ENCODE measurements at places on chromosomes 5 and 9.
A peak's percentile ranks its signal among the peaks of the same experiment; 100 is the strongest.

DNA sequence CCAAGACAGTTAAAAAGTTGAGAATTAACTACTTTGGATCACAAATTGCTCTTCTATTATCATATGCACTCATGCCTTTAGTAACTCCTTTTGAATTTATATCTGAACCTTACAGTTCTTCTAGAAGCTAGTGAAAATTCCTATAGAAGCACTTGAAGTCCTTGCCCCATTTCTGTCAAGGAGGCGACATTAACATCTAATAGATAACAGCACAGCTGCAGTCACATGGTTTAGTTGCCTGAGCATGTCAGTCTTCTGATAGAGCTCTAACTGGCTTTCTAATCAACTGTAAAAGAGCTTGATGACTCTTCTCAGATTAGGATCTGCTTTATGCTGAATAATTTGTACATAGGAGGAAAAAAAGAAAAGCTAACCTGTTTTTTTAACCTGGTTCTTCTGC, 9.0 kb downstream of the RFESD start:
- DNase-seq: no peak

DNA sequence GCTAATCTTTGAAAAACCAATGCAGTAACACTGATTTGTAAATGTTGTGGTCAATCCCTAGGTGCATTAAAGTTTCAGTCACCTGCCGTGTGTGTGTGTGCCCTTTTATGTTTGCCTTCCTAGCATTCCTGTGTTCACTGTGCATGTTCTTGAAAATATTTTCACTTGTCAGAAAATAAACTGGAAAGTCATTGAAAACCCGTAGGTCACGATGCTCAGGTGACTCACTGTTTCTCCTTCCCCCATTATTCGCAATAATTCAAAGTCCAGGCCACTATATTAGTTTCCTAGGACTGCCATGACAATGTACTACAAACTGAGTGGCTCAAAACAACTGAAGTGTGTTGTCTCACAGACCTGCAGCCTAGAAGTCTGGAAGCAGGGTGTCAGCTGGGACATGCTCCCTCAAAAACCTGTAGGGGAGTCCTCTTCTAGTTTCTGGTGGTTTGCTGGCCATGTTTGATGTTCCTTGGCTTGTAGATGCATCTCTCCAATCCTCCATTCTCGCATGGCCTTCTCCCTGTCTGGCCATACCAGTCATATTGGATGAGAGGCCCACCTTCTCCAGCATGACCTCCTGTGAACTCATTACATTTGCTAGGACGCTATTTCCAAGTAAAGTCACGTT, 29.3 kb downstream of the MARVELD2 start:
- no peak for DNase-seq

DNA sequence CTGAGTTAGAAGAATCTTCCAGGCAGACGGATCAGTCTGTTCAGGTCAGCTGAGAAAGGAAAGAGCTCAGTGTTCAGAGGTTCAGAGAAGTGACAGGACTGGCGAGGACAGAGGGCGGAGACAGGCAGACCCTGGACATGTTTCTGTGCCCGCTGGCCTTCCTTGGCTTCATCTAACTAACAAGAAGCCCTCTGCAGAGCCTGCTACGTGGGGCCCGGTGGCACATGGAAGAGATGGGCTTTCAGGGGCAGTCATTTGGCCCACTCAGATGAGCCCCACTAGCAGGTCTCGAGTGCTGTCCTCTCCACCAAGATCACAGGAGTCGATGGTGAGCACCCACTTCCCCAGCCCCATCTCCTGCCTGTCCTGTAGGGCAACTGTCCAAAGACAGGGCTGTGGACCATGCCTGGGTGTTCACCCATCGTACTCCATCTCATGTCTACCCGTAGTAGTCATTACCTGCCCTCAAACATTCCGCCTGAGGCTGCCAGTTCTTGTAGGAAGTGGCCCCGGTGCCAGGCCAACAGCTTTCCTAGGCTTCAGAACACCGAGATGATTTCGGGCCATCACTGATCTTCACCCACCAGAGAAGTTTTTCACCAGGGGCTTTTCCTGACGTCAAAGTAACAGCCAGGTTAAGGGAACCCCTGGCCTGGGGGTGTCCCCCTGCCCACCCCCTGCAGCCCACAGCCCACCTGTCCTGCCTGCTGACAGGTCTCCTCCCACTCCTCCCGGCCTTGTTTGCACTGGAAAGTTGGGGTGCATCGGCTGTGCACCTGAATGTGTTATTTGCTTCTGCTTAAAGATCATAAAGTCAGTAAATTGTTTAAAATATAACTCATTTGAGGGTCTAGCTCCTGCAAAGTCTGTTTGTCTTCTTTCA, 14.0 kb downstream of the IRX2 start:
- no peak for DNase-seq

DNA sequence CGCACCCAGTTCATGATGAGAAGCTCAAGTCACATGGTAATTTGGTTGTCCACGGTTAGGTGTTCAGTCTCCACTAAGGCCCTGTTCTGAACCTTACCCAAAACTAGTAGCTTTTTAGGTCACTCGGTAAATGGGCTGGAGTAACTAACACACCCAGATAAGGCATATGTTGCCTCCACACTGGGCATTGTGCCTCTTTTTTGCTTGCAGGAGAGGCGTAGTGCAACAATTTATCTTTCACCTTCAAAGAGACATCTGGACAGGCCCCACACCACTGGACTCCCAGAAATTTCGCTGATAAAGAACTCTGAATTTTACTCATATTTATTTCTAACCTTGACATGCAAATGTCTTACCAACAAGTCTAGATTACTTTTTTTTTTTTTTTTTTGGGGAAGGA, 16.8 kb upstream of the PTGES start:
- DNase-seq: no peak

DNA sequence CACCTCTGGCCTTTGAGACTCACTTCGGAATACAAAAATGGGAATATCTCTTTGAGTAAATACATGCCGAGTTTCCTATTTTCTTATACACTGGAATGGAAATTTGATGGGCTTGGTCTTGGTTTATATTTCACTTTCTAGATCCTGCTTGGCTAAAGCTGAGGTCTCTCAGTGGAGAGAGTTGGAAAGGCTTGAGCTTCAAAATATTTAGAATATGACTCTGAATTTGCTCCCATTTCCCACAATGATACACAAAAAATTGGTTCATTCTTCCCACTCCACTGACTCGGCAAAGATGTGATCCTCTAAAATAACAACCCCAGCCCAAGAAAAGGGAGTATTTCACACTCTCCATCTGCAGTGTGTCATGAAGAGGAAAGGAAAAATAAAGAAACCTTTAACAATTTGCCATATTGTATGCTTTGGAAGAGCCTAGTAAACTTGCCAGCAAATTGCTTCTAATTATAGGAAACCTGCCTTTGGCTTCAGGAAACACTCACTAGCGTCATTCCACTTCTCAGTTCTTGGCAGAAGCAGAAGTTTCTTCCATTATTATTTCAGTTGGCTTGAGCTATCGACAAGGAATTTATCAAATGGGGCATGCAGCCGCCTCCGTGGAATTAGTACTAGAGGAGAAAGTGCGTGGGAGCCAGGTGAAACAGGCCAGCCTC, 302.9 kb downstream of the NSG2 start:
- no peak for DNase-seq

GRCh38 chr5:119453040-119453373, 710 bp downstream of the HSD17B4 start:
- DNase-seq: no peak

DNA sequence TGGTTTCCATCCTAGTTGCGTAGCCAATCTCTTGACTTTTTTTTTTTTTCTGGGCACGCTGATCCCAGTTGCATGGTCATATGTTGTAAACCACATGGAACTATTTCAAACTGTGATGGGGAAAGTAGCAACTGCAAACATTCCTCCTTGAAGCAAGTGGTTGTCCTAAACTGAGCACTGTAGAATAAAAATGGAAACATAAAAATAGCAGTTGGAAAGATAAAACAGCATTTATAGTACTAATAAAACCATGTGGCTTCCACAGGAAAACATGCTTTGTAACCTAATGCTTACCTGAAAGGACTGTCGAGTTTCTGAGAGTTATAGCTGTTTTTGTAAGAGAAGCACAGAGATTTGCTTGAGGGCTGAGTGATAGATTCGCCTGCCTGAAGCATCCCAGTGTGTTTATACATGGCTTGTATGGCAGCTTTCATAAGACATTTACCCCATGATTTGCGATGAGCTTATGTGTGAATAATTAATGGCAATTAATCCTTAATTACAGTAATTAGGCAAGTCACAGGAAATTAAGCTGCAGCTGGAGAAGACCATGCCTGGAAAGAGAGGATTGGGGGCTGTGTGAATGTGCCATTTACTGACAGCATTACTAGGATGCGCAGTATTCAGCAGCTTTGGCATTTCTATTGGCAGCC, 136.5 kb downstream of the PBX3 start:
- peak; percentile 30 for DNase-seq

DNA sequence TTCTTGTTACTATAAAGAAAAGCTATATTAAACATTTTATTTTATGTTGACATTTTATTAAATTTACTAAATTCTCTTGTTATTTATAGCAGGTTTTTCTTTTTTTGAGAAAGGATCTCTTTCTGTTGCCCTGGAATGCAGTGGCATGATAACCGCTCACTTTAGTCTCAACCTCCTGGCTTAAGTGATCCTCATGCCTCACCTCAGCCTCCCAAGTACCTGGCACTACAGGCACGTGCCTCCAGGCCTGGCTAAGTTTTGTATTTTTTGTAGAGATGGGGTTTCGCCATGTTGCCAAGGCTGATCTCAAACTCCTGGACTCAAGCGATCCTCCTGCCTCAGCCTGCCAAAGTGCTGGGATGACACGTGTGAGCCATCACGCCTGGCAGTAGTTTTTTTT, 280.2 kb upstream of the C9orf72 start:
- no peak for DNase-seq

GRCh38 chr9:108212184-108212583, 643.6 kb downstream of the ACTL7B start:
- no peak for DNase-seq

GRCh38 chr9:34994260-34994899, 4.8 kb downstream of the DNAJB5 start:
- DNase-seq: peak; percentile 65

DNA sequence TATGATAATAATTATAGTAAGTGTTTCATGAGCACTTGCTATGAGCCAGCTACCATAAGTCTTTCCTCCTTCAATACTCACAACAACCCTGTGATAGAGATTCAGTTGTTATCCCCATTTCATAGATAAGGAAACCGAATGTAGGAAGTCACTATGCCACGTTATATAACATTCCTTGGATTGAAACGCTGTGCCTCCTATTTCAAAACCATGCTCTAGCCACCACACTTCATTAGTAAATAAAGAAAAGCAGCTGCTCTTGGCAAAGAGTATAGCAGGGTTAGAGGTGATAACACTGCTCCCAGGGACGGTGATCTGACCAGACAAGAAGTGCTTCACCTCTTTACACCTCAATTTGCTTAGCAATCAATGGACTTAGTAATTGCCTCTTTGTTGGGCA, 5.5 kb downstream of the ADAMTS12 start:
- no peak for DNase-seq

- no peak for DNase-seq
Observed at GRCh38 chr9:94533155-94533554, 21.7 kb upstream of the PCAT7 start.

DNA sequence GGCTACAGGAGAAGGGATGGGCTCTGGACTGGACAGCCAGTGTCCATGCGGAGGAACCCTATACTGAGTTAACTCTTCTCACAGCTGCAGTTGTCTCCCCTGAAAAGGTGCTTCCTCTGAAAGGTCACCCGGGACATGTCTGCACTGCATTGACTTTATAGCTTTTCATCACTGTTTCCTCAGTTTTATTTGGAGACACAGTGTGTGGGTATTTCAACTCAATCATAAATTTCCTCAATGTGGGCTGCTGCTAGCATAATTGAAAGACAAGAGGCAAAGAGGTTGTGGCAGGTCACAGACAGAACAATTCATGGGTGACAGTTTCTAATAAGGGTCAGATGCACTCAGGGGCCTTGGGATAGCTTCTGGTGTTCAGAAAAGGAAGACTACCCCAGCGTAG, 336.8 kb downstream of the KDM4C start:
- DNase-seq: no peak

DNA sequence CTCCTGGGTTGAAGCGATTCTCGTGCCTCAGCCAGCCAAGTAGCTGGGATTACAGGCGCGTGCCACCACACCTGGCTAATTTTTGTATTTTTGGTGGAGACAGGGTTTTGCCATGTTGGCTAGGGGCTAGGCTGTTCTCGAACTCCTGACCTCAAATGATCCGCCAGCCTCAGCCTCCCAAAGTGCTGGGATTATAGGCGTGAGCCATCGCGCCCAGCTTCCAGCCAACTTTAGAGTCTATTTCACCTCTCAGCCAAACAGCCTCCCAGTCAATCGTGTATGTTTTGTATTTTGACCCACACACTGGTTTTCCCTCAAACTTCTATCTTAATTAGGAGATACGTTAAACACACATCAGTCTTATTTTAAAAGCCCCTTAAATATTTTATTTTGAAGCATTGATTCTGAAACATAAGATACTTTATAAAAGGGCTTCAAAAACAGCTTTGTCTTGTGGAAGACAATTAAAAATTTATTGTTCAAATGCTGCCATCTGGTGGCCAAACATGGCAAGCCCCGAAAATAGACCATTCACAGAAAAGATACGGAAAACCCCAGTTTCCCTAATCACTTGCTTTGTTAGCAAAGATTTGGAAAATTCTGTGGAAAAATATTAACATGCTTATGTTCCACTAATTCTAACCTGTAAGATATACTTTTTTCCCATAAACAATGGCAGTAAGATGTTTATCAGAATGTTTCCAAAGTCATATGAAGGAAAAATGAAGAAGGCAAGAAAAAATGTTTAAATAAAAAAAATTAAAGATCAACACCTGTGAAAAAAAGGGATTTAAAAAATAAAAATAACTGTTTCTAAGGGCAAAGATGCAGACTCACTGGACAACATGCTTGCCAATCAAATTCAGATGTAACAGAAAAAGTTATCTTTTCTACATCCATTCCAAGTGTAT, 33.1 kb downstream of the APTX start:
- DNase-seq: peak; percentile 46

- no peak for DNase-seq
Observed at GRCh38 chr5:157225469-157226422, 40.2 kb upstream of the CYFIP2 start.
